ENCODE measurements at places on chromosomes 1 and 21. TPM values are rescaled to one million over a fixed set of nuclear protein-coding genes. Genes with fewer than 3 reads are reported as not detected.

LCE1B gene
- polyA plus RNA-seq = not detected

CLDN17 gene
- not detected for polyA plus RNA-seq

ZRANB2 gene
- 142 TPM for polyA plus RNA-seq

TCEA3 gene
- polyA plus RNA-seq = not detected

MOV10 gene
- 52.4 TPM for polyA plus RNA-seq

ITLN2 gene
- 8.0 TPM for polyA plus RNA-seq

SYPL2 gene
- polyA plus RNA-seq = 0.56 TPM

SPRR2E gene
- polyA plus RNA-seq = not detected

ACP6 gene
- 26.5 TPM for polyA plus RNA-seq

RSPO1 gene
- polyA plus RNA-seq = 0.12 TPM

RGS16 gene
- 35.2 TPM for polyA plus RNA-seq

PADI2 gene
- 1.7 TPM for polyA plus RNA-seq
